ENCODE measurements at places on chromosomes 6 and 20.

GRCh38 chr6:37168163-37168758 is 1.7 kb upstream of the PIM1 start:
- DNase-seq = no peak

DNA sequence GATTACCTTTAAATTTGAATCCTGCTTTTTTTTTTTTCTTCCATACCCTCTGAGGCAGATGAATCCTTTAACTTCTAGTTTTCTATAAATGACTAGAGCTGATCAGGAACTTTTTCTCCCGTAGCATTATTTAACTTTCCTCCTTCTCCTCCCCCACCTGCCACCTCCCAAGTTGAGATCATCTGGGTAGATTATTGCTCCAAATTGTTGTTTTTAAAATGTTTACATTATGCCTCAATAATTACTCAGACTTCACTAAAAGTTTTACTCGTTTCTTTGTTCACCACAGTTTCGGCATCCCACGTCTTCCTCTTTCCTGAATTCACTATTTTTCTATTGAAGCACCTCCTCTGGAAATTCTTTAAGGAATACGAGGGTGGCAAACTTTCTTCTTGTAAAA is 16.6 kb upstream of the SCUBE3 start:
- DNase-seq = no peak

GRCh38 chr6:168149015-168149414 is 70.0 kb upstream of the FRMD1 start:
- DNase-seq = no peak

GRCh38 chr6:134594881-134595280 is 277.0 kb upstream of the SGK1 start:
- no peak for DNase-seq

DNA sequence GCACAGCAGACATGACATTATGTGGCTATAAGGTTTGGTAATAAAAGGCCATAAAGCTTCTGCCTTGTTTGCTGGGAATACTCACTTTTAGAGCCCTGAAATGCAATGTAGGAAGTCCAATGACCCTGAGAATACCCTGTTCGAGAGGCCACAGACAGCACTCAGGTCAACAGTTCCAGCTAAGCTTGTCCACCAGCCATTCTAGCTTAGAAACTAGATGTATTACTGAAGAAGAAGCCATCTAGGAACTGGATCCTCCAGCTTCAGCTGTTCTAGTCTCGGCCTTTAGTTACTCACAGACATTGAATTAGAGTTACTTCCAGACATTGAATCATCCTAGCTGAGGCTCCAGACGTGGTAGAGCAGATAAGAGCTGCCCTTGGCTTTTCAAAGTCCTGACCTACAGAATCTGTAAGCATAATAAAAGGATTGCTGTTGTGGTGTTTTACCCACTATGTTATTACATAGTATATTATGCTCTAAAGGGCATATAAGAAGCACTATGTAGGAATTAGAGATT is 84.9 kb downstream of the MMS22L start:
- DNase-seq = no peak

- DNase-seq = peak; percentile 42
Measured at GRCh38 chr20:8744228-8744844, 324.6 kb upstream of the PLCB4 start.

GRCh38 chr20:2093883-2094282 is 7.7 kb upstream of the STK35 start:
- no peak for DNase-seq

DNA sequence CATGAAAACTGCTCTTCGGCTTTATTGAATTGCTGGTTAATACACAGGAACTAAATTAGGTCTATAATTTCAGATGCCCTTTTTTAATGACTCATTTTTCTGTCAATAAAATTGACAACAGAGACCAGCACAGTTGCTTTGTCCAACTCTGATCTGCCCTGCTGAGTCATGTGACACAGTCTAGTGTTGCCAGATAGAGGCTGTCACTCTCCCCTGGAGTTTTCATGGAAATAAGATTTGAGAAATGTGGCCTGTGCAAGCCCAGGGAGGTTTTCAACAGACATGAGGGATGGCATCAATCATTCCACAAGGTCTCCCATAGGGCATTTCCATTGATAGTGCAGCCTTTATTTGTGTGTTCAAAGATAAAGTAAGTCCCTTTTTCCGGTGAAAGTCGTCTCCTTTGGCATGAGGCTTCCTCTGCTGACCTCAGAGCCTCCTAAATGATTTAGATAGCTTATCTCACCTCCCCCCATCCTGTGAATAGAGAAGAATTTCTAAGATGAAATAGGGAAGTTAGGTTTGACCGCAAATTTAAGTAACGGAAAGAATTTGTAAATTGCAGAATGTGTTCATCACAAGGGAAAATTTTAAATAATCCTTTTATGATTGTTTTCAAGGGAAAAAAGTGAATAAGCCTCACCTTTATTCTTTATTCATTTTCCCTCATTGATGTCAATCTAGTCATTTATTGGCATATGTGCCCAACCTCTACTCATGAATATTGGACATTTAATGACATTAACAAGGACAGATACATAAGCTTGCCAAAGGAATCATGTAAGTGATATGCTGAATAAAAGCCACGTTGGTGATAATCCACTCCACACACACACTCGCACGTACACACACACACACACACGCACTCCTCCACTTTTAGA is 277.7 kb downstream of the ADGB start:
- no peak for DNase-seq

All from HFFc6 (cell line).